HAP-1 (cell line): ENCODE measurements at places on chromosomes 1 and 21.
A peak's percentile ranks its signal among the peaks of the same experiment; 100 is the strongest.

DNA sequence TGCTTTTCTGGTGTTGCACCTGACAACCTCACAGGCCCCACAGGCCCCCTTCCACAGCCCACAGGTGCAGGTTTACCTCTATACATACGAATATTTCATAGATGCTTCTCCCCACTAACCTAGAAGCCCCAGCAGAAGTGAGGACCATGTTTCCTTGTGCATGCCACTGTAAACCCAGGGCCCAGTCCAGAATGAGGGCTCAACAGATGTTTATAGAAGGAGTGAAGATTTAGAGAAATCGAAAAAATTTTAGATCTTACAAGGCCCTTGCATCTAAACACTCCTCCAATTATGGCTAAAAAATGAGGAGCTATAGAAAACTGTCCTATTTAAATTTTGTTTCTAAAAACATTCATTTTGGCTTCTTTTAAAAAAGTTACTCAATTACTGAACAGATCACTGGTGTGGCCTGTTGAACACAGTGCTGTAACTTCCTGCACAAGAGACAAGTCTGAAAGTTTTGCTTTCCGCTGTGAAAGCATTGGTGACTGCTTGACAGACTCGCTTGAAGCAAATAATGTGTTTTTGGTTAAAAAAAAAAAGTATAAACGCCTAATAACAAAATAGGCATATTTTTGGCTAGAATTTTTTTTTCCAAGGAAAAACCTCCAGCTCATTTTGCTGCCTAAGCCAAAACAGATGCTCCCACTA is 1.2 kb downstream of the ABCB10 start:
- DNase-seq = no peak

DNA sequence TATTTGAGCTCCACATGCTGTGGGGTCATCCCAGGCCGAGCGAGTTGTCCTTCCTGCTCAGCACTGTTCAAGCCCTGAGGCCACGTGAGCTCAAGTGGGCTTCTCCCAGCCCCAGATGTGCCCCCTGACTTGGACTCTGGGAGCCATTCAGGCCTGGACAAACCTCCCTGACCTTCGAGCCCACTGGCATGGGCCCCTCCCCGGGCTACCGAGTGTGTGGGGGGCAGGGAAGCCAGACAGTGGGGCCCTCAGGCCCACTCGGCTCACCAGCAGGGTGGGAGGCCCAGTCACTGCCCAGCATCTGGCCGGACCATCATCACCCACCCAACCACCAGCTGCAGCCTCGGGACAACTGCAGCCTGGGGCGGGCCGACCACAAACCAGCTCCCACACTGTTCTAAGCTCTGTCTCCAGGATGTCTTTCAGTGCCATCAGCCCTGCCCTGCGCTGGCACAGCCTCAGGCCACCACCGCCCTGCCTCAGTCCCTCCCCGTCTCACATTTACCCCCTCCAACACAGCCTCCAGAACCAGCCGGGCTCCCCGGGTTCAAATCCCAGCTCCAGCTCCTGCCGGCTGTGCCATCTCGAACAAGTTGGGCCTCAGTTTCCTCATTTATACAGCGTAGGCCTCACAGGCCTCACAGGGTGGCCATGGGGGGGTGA is 20.9 kb upstream of the PLEKHG5 start:
- no peak for DNase-seq

- DNase-seq = no peak
Observed at GRCh38 chr21:44822484-44823178, 4.8 kb upstream of the SUMO3 start.

- no peak for DNase-seq
Observed at GRCh38 chr21:45130324-45130774, 56.0 kb downstream of the ADARB1 start.

- no peak for DNase-seq
Observed at GRCh38 chr1:46193285-46193684, 4.9 kb downstream of the POMGNT1 start.

GRCh38 chr1:119648620-119649004 is 546 bp upstream of the ZNF697 start:
- DNase-seq = no peak

GRCh38 chr1:37901191-37901892 is 42.0 kb upstream of the MTF1 start:
- no peak for DNase-seq

- no peak for DNase-seq
Observed at GRCh38 chr1:154176337-154176736, 15.6 kb downstream of the TPM3 start.

GRCh38 chr1:2337081-2337480 is 54.3 kb downstream of the MORN1 start:
- DNase-seq = no peak

- DNase-seq = no peak
Observed at GRCh38 chr1:25813071-25813733, 6.6 kb upstream of the MTFR1L start.

DNA sequence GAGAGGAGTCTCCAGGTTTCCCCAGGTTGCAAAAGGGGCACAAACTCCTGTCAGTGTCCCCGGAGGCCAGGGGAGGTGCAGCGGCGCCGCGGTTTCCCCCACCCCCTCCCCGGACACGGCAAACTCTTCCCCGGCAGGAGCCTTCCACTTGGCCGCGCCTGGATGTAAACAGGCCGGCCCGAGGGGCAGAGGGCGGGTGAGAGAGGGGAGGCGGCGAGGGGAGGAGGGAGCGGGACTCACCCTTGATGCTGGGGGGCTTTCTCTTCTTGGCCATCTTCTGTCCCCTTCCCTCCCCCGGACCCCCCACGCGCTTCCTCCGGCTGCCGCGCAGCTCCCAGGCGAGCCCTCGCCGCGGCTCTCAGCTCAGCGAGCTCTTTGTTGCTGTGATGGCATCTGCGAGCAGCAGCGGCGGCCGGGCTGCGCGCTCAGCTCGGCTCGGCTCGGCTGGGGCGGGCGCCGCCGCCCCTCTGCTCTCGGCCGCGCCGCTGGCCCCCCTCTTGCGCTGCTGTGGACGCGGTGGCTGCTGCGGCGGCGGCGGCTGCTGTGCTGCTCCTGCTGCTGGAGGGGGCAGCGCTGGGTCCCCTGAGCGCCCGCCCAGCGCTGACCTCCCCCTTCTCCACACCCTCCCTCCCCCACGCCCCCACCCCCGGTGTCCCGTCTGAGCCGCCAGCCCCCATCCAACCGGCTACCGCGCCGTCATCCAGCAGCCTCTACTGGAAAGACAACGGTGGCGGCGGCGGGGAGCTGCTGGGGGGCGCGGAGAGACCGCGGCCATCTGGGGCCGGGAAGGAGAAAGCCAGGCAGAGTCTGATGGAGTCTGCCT is 4.9 kb upstream of the SLC44A5 start:
- peak; percentile 27 for DNase-seq

GRCh38 chr1:213474054-213474453 is 423.0 kb downstream of the RPS6KC1 start:
- DNase-seq = no peak

DNA sequence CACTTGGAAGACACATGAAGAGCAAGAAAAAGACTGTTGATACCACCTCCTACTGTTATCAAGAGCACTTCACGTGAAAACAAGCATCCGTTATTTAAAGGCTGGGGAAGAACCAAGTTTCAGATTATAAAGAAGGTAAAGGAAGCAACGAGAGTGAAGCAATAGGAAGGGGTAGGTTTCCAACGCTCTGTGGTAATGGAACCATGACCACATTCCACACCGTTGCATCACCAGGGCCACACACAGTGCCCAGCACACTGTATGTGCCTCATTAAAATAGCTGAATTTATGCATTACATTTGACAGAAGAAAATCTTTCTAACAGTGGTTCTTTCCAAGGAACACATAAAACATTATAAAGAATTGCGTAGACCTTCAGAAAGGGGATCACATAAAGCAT is 435.8 kb downstream of the MRPL39 start:
- DNase-seq = no peak
